ENCODE measurements at places on chromosomes 2 and 18.

GRCh38 chr18:75727456-75727855, 300.0 kb upstream of the SMIM21 start:
- DNase-seq = no peak

DNA sequence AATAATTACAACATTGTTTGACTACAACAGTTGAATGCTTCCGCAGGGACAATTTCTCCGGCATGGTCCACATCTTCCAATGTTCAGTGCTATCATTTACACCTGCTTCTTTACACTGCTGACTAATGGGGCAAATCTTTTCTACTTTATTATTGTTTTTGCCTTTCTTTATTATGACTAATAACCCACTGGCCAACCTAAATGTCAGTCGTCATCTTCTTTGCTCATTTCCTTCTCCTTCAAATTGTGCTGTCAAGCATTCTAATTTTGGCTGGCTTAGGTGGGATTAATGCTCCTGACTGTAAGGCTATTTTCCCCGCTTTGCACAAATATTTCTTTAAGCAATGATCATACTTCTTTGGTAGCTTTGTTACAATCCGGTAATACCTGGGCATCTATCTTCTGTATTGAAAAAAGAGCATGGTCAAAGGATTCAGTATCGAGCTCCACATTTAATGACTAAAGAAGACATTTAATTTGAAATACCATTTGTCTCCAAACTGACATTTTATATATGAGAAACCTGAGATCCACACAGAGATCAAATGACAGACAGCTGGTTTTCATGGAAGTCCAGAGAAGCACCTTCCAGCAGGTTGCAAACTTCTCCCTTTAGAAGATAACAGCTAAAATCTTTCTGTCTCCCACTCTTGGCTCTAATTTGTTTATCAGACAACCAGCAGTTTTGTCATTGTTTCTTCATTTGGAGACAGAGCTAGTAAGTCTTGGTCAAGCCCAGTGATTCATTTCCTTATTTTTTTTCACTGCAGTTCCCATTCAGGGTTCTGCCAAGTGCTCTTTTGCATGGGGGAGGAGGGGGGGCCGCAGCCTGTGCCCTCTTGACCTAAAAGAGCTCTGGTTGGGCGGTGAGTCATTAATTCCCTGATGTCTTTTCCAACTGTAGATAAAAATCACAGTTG, 132.9 kb downstream of the SOCS6 start:
- no peak for DNase-seq

DNA sequence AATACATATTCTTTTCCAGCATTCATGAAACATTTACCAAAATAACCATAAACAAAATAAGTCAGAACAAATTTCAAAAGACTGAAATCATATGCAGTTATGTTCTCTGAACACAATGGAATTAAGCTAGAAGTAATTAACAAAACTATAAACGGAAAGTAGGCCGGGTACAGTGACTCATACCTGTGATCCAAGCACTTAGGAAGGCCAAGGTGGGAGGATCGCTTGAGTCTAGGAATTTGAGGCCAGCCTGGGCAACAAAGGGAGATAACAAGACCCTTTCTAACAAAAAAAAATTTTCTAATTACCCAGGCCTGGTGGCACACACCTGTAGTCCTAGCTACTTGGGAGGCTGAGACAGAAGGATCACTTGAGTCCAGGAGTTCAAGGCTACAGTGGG, 14.9 kb downstream of the ATAD2B start:
- DNase-seq = no peak

DNA sequence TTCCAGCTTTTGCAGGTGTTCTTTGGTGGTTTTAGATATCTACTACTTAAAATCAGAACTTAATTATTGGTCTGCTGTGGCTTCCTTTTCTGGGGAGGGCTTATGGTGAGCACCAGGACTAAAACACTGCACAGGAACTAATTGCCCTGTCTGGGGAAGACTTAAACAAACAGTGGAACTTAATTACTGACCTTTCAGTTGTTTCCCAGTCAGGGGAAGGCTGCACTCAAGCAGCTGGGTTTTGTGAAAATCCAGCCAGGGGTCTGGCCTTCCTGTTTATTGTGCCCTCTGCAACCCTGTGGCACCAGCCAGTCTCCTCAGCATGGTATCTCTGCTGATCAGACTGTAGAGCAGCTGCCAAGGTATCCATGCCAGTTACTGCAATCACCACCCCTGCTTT, 398.2 kb downstream of the ADCYAP1 start:
- no peak for DNase-seq

GRCh38 chr2:168468354-168468753, 12.3 kb downstream of the CERS6 start:
- DNase-seq = no peak

DNA sequence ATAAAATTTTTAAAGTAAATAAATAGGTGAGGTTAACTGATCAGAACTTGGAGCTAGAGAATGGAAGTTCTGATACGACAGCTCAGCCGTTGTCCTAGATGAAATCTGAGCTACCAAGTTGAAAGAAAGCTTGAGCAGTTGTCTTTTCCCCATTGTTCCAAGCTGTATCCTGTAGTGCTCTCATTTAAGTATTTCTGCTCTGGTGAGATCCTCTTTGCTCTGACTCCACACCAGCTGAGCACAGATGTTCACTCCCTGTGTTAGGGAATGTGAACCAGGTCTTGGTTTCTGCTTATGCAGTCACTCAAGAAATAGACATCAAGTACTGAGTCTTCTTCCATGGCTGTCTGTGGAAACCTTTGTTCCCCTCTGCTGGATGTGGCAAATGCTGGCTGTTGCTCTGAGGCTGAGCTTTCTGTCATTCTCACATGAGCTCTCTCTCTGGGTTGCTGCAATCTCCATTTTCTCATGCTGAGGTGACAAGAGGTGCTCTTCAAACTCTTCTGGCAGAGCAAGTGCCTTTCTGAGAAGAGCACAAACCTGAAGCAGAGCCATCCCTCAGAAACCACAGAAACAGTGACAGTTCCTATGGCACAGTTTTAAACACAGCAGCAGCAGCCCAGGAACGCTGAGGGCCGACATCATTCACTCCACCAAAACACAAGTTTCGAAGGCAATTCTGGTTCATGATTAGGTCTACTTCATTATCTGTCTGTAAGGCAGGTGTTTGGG, 194.1 kb downstream of the SP3 start:
- no peak for DNase-seq

DNA sequence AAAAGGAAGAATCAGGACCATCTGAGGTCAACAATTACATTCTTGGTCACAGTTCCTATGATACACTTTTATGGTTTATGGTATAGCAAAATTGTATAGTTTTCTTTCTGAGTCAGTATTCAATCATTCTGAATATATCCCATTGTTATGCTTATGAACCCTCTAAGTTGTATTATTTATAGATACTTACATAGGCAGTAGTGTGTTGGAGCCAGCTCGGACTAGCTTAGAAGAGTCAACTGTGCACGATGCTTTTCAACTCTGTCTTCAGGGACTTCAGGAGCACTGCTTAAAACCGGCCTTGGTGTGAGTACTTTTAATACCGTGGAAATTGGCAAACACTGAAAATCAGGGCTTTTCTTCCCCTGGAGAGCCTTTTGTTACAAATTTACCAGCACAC, 215.7 kb downstream of the IKZF2 start:
- no peak for DNase-seq

DNA sequence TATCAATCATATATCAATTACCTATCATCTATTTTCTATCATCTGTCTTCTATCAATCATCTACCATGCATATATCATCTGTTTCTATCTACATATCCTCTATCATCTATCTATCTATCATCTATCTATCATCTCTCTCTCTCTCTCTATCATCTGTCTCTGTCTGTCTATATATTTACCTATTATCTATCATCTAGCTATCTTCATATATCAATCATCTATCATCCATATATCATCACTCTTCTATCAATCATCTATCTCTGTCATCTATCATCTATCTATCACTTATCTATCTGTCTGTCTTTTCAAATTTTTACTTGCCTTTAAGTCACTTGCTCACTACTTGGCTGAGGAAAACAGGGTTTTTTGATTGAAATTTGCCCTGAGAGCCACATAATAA, 592.3 kb downstream of the DCDC2C start:
- no peak for DNase-seq

DNA sequence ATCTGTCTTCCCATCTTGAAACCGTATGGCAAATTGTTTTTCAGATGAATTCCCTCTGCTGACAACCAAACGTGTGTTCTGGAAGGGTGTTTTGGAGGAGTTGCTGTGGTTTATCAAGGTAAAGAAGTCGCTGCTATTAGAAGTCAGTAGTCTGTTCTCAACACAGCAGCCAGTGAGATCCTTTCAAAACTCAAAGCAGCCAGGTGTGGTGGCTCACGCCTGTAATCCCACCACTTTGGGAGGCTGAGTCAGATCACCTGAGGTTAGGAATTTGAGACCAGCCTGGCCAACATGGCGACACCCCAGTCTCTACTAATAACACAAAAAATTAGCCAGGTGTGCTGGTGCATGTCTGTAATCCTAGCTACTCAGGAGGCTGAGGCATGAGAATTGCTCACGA, 2.1 kb downstream of the TYMS start:
- no peak for DNase-seq

DNA sequence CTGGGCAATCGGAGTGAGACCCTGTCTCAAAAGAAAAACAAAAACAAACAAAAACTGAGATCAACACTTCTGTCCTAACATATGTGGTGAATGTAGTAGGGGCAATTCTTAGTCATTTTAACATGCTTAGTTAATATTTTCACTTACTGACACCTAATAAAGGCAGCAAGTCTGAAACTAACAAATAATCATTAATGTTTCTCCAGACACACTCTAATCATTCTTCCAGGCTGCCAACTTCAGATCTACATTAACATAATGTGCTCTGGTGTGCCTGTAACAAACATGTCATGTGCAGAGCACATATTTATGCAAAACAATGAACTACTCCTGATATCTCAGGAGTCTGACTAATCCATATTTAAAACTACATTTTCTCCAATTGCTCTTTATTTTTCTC, 6.0 kb downstream of the KRCC1 start:
- DNase-seq = no peak

DNA sequence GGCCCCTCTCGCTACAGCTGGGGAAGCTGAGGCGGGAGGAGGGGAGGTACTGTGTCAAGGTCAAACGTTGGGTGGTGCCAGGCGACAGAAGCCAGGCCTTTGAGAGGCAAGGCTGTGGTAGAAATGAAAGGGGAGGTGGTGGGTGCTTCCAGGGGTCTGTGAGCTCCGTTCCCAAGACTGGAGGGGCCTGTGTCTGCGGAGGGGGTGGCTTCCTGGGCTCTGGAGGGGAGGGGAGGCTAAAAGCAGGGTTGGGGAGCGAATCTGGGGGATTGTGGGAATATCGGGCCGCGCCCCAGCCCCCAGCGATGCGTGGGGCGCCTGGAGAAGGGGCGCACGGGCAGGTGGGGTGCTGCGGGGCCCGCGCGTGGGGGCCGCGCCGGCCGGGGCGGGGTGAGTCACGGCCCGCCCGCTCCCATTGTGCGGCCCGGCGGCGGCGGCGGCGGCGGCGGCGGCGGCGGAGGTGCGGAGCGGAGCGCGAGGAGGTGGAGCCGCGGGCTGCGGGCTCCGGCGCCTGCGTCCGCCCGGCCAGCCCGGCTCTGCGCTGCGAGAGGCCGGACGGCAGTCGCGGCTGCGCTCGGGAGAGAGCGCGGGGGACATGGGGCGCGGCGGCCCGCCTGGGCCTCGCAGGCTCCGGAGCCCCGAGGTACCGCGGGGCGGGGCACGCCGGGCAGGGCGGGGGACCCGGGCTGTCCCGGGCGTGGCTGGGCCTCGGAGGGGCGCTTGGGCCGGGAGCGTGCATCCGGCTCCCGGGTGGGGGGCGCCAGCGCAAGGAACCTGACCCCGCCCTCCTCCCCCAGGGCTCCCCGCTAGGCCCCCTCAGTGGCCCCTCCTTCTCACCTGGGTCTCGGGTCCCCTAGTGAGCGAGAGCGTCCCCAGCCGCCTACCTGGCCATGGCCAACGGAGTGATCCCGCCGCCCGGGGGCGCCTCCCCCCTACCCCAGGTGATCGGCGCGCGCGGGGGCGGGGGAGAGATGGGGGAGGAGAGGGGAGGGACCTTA, at the start of gene SLC4A3:
Gene SLC4A3, plus strand, starts transcription at position 528 of the 998 bp plus-strand sequence. Its CDS starts 363 bp downstream, at position 891.
- no peak for DNase-seq

DNA sequence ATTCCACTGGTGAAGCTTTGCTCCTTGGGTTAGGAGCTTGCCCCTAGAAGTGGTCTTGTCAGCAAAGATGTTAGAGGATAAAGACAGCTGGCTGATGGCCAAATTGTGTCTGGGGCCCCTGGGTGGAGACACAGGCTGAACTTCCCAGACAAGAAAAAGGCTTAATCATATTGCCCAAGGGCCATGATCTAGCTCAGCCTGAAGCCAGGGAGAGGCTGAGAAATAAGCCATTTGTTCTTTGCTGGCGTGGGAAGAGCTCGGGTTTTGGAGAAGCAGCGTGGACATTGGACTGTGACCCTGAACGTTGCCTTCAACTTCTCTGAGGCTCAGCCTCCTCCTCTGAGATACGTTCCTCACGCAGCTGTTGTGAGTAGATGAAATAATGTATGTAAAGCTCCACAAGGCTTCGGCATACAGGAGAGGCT, 153.0 kb downstream of the ZFP36L2 start:
- no peak for DNase-seq

DNA sequence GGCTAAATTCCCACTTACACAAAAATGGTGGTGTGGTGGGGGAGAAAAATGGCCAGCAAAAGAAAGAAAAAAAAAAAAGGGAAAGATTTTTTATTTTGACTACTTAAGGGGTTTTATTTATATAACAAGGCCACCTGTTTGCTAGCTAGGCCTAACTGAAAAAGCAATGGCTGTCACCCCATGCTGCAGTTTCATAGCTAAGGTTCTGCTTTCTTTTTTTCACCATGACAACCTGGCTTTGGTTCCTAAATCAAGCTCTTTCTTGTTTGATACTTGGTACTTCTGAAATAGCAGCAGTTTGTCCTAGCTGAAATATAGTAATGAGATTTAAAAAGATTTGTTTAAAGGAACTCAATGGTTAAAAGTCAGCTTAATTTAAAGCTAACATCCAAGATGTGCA, 433.2 kb upstream of the MEX3C start:
- no peak for DNase-seq

DNA sequence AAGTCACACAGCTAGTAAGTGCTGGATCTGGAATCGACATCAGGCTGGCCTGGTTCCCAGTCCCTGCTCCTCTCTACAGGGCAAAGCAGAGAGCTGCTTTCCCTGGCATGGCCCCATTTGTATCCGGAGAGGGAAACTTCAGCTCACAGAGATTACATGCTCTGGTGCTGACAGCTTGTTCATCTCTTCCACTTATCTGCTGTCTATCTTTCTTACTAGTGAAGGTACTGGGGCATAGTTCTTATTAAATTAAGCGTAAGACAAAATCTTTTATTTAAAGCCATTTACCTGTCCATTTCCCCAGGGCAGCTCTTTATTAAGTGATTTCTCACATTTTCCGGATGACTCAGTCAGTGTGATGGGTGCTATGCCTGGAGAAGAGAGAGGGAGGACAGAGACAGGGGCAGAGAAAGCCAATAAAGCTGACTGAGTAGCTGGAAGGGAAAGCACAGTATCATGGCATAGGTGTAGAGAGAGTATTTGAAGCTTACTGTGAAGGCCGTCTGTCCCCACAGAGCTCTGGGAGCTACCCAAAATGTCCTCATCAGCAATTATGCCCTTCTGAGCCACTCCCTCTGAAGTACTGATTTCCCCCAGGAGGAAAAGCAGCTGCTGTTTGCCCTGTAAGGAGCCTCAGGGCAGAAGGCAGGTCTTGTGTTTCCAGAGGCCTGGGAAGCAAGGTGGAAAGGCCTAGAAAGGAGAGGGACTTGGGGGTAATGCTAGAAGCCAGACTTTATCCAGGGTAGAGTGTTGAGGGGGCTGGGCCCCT, 44.1 kb upstream of the EPAS1 start:
- DNase-seq = no peak
